Activated naive CD4-positive, alpha-beta T cell treated with anti-CD3 and anti-CD28 coated beads, Interleukin-2, amount 50 U/mL, for 72 hours (primary cell): ENCODE measurements at places on chromosomes 13 and 19. TPM values are rescaled to one million over a fixed set of nuclear protein-coding genes. Genes with fewer than 3 reads are reported as not detected.

Gene NPAS1
- total RNA-seq, result not detected

Gene LGALS14
- 5.1 TPM for total RNA-seq

Gene KCNK6
- 12.1 TPM for total RNA-seq

Gene RGCC
- total RNA-seq, result 76.0 TPM

Gene POU4F1
- total RNA-seq, result 0.11 TPM

Gene ZNF625
- total RNA-seq, result 5.4 TPM

Gene KCNJ14
- total RNA-seq, result 2.3 TPM

DNA sequence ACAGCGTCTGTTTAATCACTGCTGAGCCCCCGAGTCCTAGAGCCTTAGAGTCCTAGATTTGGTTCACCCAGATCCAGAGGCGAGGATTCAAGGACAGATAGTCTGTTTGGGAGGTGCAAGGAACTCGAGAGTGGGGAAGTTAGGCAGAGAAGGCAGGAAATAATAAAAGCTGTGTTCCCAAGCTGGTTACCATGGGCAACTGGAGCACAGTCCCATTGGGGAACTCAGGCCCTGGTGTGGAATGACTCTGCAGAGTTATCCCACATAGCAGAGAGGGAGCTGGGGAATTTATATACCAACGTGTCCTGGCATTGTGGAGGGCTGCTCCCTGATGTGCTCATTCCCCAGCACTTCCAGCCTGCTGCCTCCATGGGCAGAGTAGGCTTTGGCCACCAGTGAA, 9.7 kb downstream of the IGSF23 start:
- DNase-seq, result no peak

DNA sequence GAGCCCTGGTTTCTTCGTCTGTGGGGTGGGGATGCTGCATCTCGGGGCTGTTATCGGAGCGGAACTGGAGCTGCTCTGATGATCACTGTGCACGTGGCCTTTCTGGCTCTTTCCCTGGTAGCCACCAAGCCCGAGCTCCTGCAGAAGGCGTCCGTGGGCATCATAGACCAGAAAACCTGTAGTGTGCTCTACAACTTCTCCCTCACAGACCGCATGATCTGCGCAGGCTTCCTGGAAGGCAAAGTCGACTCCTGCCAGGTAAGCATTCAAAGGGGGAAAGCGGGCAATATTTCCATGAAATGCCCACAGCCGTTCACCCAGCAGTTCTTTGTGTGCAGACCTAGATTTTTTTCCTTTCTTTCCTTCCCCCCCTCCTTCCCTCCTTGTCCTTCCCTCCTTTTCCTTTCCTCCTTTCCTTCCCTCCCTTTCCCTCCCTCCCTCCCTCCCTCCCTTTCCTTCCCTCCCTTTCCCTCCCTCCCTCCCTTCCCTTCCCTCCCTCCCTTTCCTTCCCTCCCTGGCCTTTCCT, 9.4 kb downstream of the TIMM13 start:
- DNase-seq, result no peak

GRCh38 chr19:29569038-29569911, 36.8 kb upstream of the POP4 start:
- no peak for DNase-seq

- no peak for DNase-seq
Observed at GRCh38 chr13:30465343-30465592, 468 bp downstream of the HMGB1 start.

DNA sequence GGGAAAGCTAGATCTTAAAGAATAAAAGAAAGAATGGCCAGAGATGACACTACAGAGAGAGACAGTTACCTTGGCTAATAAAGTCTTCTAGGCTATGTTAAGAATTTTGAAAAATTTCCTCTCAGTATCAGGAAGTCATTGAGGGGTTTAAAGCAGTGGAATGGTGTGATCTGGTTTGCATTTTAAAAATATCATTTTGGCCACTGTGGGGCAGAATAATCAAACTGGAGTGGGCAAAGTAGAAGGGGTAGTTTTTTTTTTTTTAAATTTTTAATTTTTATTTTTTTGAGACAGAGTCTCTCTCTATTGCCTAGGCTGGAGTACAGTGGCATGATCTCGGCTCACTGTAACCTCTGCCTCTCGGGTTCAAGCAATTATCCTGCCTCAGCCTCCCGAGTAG, 4.4 kb upstream of the CNMD start:
- no peak for DNase-seq

DNA sequence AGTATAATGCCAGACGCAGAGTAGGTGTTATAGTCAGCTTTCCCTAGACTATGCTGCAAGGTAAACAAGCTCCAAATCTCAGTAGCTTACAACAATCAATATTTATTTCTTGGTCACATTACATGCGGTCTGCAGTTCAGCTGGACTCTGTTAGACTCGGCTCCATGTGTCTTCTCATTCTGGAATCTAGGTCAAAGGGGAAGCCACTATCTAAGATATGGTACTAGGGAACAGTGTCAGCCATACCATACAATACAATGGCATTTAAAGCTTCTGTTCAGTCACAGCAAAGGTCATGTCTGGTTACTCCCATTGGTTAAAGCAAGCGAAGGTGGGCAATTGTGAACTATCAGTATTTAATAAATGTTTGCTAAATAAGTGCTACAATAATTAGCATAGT, 65.3 kb upstream of the SERTM1 start:
- no peak for DNase-seq

DNA sequence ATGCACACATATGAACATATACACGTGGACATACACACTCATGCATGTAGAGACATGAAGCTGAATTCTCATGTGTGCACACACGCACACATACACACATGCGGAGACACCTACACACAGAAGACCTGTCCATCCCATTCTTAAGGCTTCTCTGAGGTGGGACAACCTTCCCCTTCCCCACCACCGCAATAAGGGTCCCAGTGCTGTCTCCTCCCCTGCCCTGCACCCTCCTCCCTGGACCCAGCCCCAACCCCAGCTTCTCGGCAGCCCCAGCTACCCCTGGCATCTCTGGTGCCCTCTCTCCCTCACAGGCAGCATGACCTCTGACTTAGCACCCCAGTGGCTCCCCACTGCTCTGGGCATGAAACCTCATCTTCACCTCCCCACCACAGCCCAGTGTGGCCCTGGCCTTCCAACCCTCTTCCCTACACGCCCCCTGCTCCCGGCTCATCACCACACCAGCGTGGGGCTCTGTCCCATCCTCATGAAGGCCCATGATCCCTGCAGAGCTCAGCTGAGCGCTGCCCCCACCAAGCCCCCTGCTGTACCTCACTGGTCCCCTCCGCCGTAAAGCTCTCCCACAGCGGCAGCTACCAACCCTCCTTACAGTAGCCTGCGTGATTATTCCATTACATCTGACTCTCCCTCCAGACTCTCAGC, 204.1 kb upstream of the ZNF536 start:
- DNase-seq, result no peak
